ENCODE measurements at places on chromosomes 5 and 9. TPM values are rescaled to one million over a fixed set of nuclear protein-coding genes. Genes with fewer than 3 reads are reported as not detected.

- DNase-seq: no peak
Observed at GRCh38 chr9:124626276-124626675, 119.1 kb upstream of the NR5A1 start.

GRCh38 chr9:80664327-80665210 is 1024.8 kb downstream of the TLE1 start:
- DNase-seq: no peak

The PCDHB3 gene
- 0.31 TPM for polyA plus RNA-seq

GRCh38 chr5:94830520-94830919 is 212.1 kb downstream of the SLF1 start:
- DNase-seq: no peak

The ERAP2 gene
- 9.2 TPM for polyA plus RNA-seq

DNA sequence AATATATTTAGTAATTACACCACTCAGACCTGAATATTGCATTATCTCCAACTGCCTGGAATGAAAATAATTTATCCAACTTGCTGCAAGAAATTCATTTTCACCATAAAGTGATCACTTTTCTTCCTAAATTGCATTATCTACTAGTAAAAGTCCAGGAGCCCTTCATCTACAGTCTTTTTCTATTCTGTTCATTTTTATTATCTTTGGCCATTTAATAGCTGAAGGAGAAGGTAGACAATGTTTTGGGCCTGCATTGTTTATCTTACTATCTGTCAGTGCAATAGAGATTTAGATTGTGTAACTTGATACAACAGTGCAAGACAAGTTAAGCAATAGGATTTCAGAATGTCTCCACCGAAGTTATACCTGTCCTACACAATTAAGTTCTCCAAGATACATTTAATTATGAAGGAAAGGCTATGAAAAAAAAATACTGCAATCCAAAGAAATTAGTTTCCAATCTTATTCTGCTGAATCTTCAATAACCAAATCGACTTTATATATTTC is 1339.7 kb upstream of the CDH6 start:
- no peak for DNase-seq

- no peak for DNase-seq
Observed at GRCh38 chr5:66367814-66368541, 223.9 kb downstream of the SREK1 start.
